Endothelial cell (in vitro differentiated cells): ENCODE measurements at places on chromosomes 13 and 19.

GRCh38 chr19:28034936-28035335, 1178.0 kb downstream of the UQCRFS1 start:
- DNase-seq = no peak

DNA sequence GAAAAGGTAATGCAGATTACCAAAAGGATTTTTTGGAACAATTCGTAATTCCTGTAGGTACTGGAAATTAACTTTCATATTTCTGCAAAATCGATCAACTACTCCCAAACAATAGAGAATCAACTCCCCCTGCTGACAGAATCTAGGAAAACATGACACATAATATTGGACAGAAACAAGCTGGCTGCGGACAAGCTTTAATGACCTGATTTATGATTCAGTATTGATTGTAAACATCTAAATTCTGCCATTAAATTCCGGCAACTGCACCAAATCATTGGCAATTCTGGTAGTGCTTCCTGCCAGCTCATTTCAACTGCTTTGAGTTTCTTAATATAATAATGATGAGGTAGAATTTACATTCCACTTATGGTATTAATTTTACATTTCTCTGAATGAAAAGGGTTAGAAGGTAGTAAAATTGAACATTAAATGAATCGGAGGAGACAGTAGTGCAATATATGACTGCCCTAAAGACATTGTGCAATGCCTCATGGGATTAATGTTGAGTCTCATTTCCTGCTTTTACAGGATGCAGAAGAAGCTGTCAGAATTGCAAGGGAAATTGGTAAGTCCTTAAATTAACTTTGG, 146.5 kb downstream of the PCCA start:
- DNase-seq = peak; percentile 20

GRCh38 chr19:489418-490196, 6.7 kb upstream of the MADCAM1 start:
- peak; percentile 48 for DNase-seq

- DNase-seq = no peak
These were observed 24.5 kb upstream of the LGALS16 start for GRCh38 chr19:39631178-39631577.

GRCh38 chr19:51460164-51460992, 2.1 kb upstream of the SIGLEC8 start:
- no peak for DNase-seq

- peak; percentile 67 for DNase-seq
These were observed 5.6 kb upstream of the DPF1 start for GRCh38 chr19:38229585-38230073.
